NCI-H460 (cell line): ENCODE measurements at places on chromosomes 13 and 19.

- DNase-seq = peak; percentile 70
These were observed 12.7 kb upstream of the HNRNPL start for GRCh38 chr19:38862321-38863059.

- DNase-seq = no peak
These were observed 1826.5 kb downstream of the SLITRK5 start for GRCh38 chr13:89497658-89498057.

DNA sequence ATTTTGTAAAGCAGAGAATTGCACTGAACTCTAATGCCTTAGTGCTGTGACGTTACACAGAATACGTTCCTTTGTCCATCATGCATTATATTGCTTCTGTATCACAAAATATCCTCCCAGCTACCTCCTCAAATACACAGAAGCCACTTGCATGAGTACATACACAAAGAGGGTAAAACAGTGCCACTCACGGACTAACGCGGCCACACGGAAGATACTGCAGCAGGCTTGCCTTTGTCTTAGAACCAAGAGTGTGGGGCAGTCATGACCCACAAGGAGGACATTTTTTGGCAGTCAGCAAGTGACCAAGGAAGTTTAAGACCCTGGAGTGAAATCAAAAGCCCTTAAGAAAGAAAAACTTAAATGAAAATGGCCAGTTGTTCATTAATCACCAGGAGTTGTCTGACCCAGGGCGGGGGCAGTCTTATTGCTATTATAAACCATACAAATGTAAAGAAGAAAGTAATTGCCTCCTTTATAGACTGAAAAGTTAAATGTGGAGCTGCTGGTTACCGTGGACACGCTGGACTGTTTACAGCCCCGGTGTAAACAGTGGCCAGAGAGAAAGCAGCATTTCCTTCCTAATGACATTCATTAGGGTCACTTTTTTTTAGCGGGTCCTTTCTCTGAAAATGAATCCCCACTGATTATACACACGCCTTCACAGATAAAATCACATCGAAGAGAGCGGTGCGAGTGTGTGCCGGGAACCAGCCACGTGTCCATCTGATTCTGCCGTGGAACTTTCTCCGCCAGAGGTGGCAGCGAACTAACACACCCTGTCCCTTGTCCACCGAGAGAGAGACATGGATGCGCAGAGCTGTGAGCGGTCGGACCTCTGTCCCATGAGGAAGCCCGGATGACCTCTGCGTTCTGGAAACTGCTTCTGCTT is 66.8 kb downstream of the SOX1 start:
- DNase-seq = no peak

DNA sequence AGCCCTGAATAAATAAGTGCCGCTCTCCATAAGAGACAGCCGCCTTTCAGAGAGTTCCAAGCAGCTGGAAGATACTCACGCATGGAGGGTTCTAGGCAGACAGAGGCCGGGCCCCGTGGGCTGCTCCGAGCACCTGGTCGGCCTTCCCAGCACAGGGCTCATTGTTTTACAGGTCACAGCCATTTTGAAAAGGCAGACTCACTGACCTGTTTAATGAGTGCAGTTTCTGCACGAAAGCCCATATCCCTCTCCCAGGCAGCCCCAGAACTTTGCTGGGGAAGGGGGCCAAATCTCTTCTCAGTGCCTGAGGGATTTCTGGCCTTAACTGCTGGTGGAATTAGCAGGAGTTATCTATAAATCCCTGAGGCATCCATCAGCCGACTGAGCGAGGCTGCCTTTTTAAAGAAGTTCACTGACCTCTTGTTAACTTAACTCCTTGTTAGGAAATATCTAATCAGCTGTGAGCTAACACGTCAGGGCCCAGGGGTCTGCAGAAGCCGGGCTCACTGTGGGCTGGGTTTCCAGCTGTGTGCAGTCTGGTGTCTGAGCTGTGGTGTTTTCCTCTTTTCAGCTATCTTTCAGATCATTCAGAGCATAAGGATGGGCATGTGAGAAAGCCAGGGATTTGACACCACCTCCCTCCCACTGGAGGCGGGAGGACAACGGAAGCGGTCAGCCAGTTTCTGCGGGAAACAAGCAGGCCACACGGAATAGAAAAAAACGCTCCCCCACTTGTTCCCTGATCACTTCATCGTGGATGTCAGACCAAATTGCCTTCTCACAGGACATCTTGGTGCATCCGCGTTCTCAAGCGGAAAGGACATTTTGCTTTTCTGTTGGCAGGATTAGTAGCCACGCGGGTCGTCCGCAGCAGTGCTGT is 23.3 kb downstream of the SERP2 start:
- DNase-seq = no peak

GRCh38 chr13:111880185-111880584 is 186.8 kb upstream of the SOX1 start:
- DNase-seq = no peak
